NK-92 treated with Interleukin-12 subunit alpha and Interleukin-12 subunit beta, amount 100 ng/mL, for 24 hours (cell line): ENCODE measurements at places on chromosomes 2 and 18.

GRCh38 chr2:239190921-239191885, 209.6 kb downstream of the HDAC4 start:
- DNase-seq: no peak

- no peak for DNase-seq
These were observed 45.3 kb downstream of the KIF3C start for GRCh38 chr2:25936889-25937545.

DNA sequence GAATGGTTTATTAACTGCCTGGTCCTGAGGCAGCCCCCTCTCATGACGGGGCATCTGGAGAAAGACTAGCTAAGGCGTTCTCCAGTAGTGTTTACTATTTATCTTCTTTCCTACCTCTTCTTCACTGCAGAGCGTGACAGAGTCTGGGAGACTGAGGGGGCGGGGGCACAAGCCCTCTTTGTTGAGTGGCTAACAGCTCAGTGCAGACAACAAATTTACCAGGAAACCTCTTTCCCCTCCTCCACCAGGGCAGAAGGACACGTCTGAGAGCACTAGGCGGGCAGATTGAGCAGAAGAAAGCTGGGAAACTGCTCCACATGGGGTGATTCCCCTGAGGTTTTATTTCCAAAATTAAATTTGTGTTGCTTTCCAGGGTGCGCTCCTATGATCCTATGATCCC, 322.1 kb downstream of the CNTNAP5 start:
- no peak for DNase-seq

DNA sequence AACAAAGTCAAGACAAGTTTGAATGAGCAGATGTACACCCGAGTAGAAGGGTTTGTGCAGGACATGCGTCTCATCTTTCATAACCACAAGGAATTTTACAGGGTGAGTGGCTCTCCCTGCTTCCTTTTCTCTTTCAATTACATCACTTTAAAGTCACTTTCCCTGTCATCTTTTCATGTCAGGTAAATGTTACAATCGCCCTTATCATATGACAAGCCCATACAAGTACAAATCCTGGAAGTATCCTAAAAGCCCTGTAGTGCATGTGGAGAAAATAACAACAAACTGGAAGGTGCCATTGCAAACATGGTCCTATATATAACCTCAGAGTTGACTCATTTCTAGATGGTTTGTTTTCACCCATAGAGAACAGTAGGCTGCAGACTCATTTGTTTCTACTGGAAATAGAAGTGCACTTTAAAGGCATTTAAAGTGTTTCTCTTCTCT, 126.0 kb downstream of the SP100 start:
- no peak for DNase-seq

- no peak for DNase-seq
These were observed 213.7 kb downstream of the TRIB2 start for GRCh38 chr2:12930391-12930790.

DNA sequence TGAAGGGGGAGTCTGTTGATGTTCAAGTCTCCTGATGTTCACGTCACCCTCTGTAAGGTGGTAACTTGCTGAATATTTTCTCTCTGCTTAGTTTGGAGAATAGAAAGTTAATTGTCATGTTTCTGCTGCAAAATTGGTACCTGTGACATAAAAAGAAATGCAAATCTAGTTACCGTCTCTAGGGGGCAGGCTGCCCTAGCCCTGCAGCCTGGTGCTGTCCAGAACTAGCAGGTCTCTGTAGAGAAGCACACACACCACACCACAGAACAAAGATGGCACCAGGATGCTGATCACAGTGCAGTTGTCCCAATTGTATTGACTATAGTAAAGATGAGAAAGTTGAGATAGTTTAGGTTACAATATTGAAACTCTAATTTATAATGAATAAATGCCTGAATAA, 47.0 kb downstream of the SLC9A4 start:
- DNase-seq: no peak

DNA sequence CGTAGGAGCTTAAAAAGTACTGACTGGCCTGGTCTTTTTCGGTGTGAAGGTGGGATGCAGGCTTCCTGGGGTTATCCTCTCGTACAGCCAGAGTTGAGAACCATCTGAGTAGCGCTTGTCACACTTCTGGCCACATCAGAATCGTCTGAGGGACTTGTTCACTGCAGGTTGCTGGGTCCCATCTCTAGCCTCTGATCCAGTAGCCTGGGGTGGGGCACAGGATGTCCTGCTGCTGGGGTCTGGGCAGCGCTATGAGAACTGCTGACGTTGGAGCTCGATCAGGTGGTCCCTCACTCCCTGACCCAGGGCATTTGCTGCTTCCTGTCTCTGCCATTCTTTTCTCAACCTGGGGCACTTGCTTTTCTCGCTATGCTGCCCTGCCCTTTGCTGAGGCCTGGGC, 7.1 kb upstream of the IL1R2 start:
- DNase-seq: no peak

DNA sequence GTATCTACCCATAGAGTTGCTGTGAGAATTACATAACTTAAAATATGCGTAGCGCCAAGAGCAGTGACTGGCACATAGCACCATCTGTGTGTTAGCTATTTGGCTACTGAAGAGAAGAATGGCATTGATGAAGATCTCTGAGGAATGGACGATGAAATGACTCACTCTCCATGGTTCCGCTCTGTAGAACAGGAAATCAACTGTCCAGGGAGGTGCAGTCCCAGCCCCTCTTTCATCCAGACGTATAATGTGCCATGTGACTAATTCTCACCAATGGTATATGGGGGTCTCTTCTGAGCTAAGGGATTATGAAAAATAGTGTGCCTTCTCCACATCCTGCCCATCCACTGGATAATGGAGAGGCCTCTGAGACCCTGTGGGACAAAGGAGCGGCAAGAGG, 254.8 kb downstream of the CYP26B1 start:
- no peak for DNase-seq

GRCh38 chr2:233449081-233449901, 95.0 kb downstream of the DGKD start:
- DNase-seq: no peak

GRCh38 chr2:1769703-1770422, 25.5 kb upstream of the PXDN start:
- peak; percentile 16 for DNase-seq

DNA sequence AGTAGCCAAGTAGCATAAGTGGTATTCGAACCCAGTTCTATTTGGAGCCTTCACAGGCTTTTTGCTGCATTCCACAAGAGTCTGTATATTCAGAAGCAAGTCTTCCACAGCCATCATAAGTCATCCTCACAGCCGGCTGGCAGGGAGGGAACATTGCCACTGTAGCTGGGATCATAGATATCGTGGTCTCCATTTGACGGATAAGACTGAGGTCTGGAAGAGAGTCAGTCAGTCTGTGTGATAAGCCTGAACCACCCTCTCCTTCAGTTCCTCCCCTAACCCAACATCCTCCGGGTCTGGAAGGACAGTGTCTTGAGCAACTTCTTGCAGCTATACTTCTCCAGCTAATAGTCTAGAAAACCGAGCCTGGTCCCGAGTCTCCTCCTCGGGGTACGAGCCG, 17.0 kb upstream of the C1QL2 start:
- no peak for DNase-seq

DNA sequence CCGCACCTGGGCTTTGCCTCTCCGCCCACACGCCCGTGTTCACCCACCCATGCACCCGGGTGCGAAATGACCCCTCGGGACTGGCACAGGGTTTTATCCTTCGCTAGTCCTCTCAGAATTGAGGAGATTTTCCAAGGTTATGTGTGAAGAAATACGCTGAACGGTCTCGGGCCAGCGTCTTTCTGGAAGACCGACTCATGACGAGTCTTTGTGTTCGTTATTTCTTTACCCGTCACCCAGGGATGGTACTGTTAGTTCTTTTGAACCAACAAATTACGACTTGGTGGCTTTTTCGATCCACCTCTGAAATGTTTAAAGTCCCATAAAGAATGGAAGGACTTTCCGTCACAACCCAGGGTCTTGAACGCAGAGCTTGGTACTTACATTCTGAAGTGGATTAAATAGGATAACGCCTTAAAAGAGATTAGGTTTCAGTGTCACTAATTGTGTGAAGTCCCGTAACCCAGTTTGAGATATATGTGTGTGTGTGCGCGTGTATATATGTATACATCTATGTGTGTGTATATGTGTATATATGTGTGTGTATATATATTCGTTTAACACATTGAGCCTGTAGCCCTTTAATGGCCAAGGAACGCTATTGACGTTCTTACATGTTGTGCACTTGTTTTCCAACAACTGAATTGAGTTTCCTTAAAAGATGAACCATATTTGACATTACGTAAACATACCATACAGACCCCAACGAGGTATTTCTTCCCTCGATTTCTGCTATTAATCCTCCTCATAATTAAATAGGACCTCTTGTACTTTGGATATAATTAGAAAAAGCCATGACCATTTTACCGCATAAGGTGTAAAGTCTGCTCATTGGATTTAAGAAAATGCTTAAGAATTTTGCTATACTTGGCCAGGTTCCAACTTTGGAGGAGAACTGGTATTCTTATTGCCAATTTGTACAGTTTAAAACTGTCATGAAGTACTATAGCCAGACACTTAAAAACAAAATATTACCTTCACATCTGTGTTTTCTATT, 889 bp downstream of the ZC3H15 start:
- DNase-seq: no peak

- DNase-seq: no peak
These were observed at the start of gene SCN1A for GRCh38 chr2:166127217-166128155. SCN1A (minus strand) TSS chr2:166128020; CDS start chr2:166073621, 54,399 bp downstream.

DNA sequence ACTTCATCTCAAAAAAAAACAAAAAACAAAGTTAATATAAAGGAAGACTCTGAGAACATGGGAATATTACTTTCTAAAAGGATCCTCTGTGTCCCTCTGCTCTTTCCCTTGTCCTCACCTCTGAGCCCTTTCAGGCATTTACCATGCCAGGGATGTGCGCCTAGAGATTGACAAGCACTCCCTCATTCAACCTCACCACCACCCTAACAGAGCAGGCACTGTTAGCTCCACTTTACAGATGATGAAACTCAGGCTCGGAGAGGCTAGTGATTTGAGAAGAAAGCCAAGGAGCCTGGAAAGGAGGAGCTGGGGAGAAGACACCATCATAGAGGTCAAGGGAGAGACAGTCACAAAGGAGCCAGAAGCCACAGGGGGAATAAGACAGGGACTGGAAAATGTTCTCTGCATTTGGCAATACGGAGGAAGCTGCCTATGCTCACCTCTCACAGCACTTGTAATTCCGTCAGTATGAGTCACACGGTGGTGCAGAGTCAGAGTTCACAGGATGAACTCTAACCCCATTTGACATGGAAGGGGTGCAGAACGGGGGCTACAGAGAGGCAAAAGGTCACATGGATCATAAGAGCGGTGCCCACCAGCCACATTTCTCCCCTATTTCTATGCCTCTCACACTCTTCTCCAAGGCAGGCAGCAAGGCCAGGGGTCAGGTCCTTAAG, 101.8 kb upstream of the NFU1 start:
- DNase-seq: no peak

DNA sequence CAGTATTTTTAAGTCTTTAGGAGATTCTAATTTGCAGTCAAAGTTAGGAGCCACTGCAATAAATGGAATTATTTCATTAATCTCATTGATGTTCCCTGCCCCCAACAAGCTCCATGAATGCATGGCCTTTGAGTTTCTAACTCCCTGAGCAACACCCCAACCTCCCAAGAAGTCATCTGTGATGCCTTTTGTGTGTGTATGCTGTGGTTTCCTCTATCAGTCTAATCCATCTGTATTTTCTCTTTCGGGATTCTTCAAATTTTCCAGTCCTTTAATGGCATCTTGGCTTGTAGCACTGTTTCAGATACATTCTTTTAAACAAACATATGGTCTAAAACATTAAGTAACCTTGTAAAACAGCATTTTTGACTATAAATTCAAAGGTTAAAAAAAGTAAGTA, 16.8 kb downstream of the SERPINB10 start:
- DNase-seq: no peak

- no peak for DNase-seq
These were observed 143.3 kb downstream of the ZFP36L2 start for GRCh38 chr2:43082903-43083677.
